CD4-positive, alpha-beta T cell (primary cell): ENCODE measurements at places on chromosomes 7 and 10.

- DNase-seq: no peak
Observed at GRCh38 chr7:7014827-7015595, 167.3 kb upstream of the C1GALT1 start.

DNA sequence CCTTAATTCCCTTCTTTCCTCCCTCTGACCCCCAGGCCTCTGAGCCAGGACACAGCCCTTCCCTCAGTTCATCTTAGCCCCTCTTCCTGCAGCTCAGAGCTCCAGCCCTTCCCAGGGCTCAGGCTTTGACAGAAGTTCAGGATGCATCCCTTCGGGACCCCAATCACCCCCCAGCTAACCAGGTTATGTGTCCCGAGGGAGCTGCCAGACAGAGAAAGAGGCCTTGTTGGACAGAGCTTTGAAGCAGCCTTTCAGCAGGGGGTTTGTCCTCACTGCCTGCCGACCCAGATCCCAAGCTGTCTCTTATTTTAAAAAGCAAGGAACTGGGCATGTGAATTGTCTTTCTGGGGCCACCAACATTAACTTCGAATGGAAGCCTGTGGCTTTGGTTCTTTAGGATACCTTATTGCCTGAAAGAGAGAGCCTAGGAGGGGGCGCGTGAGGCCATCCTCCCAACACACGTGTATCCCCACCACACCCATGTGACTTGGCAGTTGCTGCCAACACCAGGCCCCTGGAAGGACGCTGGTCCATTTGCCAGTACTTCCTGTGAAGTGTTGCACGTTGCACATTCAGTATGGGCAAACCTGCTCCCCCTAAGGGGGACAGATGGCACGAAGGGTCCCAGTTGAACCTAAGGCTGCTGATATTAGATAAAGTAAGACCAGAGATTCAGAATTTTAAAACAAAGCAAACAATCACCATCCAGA lies 858 bp downstream of the CCDC136 start:
- DNase-seq: no peak

DNA sequence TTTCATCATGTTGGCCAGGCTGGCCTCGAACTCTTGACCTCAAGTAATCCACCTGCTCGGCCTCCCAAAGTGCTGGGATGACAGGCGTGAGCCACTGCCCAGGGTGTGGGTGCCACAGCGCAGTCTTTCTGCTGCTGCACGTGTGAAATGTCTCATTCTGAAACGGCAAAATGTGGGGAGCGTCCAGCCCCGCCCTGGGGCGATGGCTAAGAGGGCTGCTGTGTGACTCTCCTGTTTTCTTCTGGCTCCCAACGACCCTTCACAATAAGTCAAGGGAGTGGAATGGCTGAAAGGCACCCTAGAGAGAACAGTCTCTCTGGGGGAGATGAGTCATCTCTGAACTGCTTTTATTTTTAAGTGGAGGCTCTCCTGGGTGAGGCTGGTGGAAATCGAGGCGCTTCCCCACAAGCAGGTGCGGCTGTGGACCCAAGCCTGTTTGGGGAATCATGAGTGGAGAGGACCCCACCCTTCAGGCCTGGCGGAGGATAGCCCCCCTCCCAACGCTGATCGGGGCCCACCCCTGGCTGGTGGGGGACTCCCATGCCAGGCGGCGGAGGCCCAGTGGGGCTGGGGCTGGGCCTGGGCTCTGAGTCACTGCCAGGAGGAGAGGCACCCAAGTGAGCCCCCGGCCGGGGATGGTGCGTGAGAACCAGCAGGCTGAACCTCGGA lies 18.0 kb downstream of the ADAP1 start:
- no peak for DNase-seq

DNA sequence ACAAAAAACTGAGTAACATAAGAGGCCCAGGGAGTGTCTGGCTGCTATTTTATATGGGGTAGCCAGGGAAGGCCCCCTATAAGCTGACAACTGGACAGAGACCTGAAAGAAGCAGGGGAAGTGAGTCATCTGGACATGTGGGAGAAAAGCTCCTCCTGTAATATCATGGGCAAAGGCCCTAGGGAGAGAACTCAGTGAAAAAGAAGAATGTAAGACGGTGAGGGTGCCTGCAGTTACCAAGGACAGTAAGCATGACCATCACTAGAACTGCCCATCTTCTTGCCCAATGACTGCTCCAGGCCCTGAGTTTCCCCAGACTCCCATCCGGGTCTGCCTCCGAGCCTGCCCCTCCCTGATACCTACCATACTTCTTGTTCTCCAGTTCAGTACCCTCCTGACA lies 2.3 kb downstream of the ELMO1 start:
- DNase-seq: no peak
